Stimulated activated CD8-positive, alpha-beta memory T cell treated with anti-CD3 and anti-CD28 coated beads, Interleukin-4, amount 100 ng/mL, for 1 hour (primary cell): ENCODE measurements at places on chromosomes 2 and 18.
A peak's percentile ranks its signal among the peaks of the same experiment; 100 is the strongest.

- no peak for DNase-seq
Observed at GRCh38 chr2:227886149-227886548, 14.7 kb downstream of the DAW1 start.

DNA sequence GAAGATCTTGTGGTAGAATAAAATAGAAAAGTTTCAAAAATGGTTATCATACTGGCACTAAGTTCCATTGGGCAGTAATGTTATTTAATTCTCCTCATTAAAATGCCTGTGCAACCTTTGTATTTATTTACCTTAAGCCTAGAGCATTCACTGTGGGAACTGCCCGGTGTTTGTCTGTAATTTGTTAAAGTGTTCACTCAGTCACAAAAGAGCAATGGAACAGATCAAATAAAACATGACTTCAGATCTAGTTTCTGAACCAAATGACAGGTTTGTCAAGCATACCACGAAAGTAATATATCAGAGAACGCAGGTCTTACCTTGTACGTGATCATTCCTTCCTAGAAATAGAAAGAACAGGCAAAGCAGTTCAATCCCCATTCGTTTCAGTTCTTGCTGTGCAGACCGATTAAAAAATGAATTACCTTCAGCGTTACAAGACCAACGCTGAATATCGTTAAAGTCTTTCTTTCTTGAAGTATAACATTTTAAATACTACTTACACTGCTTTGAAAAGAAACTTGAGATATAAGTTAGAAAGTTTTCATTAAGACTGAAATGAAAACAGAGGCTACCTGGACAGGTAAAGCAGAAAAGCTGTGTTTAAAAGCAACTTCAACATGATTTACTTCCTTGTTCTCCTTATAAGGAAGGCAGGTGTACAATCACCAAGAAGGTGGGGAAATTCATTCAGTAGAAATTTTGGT, at the start of gene ITGB6:
Gene ITGB6 (minus strand): TSS at position 590 of the 707 bp plus-strand sequence. CDS start 209 bp downstream, at position 381.
- DNase-seq = no peak

- DNase-seq = no peak
Observed at GRCh38 chr2:647691-648231, 29.4 kb downstream of the TMEM18 start.

GRCh38 chr2:88159955-88160415, 10.2 kb upstream of the THNSL2 start:
- peak; percentile 25 for DNase-seq

DNA sequence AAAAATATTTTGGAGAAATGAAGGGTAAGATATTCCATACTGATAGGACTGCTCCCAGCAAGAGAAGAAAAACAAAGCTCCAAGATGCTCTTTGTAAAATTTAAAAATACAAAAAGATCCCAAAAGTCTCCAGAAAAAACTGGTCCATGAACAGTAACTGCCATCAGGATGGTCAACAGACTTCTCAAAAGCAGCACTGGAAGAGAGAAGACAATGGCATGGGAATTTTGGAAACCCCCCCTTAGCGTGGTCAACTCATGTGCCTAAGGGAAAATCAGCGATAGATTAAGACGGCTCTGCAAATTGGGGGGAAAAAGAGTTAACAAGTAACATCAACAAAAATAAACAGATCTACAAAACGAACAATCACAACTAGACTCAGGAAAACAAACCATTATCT, 23.6 kb downstream of the B4GALT6 start:
- DNase-seq = no peak

- no peak for DNase-seq
Observed at GRCh38 chr2:240252191-240252871, 111.9 kb upstream of the OTOS start.

DNA sequence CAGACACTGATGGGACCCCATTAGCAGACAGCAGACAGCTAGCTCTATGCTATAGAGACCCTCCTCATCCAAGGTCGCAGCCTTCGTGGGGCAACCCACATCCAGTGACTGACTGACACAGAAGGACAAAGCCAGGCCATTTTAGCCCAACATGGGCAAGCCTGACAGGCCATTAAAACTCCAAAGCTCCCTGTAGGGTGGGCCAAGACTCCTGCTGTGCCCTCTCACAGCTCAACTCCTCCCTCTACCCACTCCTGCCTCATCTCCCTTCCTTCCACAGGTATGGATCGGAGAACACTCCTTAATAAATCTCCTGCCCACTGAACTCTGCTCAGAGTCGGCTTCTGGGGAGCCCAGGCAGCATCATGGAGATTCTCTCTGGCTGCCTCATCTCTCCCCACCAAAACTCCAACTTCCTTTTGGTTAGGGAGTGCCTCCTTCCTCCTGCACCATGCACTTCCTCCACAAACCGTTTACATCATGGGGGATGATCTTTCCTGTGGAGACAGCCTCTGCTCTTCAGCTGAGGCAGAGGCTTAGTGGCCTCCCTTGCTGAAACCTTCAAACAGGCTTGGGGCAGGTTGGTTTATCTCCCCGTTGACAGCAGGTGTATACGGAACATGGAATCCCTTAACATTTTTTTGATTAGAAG, 86.5 kb downstream of the ACTR3 start:
- no peak for DNase-seq

DNA sequence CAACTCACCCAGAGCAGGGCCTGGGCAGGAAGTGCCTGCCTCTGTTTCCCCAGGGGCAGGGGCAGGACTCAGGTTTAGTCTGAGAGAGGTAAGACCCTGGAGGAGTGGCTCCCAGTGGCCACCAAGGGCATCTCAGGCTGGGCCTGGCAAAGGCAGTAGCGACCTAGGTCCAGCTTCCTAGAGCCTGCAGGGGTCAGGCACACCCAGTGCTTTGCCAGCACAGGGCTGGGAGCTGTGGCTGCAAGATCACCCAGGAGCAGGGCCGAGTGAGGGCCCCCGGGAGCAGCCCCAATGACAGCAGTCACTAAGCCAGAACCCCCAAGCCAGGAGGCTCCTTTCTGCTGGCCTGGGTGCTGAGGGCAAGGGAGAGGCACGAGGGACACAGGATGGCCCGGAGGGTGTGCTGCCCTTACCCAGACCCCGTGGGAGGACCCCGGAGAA, 8.8 kb upstream of the DUSP2 start:
- no peak for DNase-seq

GRCh38 chr18:79378536-79379250, 17.0 kb upstream of the NFATC1 start:
- peak; percentile 68 for DNase-seq

DNA sequence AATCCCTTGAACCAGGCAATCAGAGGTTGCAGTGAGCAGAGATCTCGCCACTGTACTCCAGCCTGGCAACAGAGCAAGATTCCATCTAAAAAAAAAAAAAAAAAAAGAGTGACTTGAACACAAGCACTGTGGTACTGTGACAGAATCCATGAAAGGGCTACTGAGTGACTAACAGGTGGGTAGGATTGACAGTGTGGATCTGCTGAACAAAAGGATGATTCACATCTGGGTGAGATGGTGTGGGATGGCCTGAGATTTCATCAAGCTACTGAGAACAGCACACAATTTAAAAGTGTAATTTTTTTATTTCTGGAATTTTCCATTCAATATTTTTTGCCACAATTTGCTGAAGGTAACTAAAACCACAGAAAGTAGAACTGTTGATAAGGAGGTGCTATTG, 13.3 kb upstream of the SP3 start:
- no peak for DNase-seq

GRCh38 chr18:12012697-12013096, 31.4 kb downstream of the IMPA2 start:
- no peak for DNase-seq

GRCh38 chr18:30992231-30992630, 50.3 kb downstream of the DSC3 start:
- DNase-seq = no peak

DNA sequence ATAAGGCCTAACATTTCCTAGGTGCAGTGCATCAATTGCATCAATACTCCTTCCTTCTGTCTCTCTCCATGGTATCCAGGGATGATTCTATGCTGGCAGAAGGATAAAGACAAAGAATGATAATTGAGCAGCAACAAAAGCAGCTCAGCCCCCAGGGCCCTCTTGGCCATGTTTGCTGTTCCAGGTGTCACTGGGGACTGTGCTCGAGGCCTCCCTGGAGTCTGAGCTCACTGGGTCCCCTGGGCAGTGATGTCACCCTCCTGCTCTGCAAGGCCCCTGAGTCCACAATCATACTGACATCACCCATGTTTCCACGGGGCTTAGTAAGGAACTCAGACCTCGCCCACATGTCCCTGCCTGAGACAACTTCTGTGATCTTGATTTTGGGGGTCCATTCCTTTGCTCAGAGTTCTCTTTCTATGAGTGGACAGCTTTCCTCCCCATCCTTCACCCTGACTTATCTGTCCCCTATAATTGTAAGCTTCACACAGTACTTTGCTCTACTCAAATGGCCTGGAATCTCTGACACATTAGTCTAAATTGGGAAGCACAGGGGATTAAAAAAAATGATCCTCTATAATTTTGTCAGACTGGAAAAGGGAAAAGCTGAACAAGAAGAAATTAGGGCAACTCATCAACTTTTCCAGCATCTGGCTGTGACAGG, 15.8 kb upstream of the EXOC6B start:
- DNase-seq = no peak

GRCh38 chr2:123283431-123283830, 741.7 kb upstream of the CNTNAP5 start:
- no peak for DNase-seq

DNA sequence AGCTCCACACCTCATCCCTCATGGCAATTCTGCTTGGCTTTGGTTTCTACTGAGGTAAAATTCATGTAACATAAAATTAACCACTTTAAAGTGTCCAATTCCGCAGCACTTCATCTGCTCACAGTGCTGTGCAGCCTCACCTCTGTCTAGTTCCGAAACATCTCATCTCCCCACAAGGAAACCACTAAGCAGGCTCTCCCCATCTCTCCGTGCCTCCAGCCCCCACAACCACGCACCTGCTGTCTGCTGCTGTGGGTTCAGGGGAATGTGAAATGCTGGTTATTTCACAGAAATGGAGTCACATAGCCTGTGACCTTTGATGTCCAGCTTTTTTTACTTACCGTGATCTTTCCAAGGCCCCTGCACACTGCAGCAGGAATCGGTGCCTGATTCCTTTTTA, 7.7 kb upstream of the GPC1 start:
- DNase-seq = no peak

DNA sequence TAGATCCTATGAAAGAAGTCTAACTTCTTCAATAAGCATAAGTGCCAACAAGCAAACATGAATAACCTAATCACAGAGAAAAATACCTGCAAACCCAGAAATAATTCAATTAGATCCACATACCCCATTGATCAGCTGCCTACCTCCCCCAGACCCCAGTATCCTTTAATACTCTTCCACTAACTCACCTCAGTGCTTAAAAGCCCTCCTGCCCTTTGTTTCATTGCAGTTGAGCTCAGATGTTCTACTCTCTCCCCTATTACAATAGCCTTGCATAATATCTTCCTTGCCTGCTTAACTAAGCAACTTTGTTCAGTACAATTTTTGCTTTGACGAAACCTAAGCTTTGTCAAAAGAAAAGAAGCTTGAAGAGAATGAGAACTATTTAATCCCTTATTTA, 156.0 kb upstream of the ZC3H15 start:
- DNase-seq = no peak

DNA sequence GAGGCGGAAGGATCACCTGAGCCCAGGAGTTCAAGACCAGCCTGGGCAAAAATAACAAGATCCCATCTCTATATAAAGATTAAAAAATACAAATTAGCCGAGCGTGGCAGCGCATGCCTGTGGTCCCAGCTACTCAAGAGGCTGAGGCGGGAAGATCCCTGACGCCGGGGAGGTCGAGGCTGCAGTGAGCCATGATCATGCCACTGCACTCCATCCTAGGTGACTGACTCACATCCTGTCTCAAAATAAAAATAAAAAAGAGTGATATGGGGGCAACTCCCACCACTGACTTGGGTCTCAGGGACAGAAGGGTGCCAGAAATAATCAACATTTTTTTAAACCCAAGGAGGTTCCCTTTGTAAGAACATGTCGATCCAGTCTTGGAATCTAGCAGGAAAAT, 37.6 kb downstream of the ZNF516 start:
- DNase-seq = no peak
